ENCODE measurements at places on chromosomes 4 and X. TPM values are rescaled to one million over a fixed set of nuclear protein-coding genes. Genes with fewer than 3 reads are reported as not detected.

PIR gene
- total RNA-seq: 3.4 TPM

RAB39B gene
- 1.7 TPM for total RNA-seq

EDA gene
- 2.1 TPM for total RNA-seq

HSFX1 gene
- total RNA-seq: 5.2 TPM

LINC00632 gene
- total RNA-seq: 9.4 TPM

CLIC2 gene
- total RNA-seq: not detected

SEC31A gene
- total RNA-seq: 159 TPM

SYTL4 gene
- total RNA-seq: 37.5 TPM

Measured in cardiac muscle cell (in vitro differentiated cells and primary cell).